Activated B cell treated with CpG ODN at 0.5 μM for 24 hours (primary cell): ENCODE measurements at places on chromosomes 4 and X. TPM values are rescaled to one million over a fixed set of nuclear protein-coding genes. Genes with fewer than 3 reads are reported as not detected.
A peak's percentile ranks its signal among the peaks of the same experiment; 100 is the strongest.

GPC3 gene
- not detected in 2 replicates for total RNA-seq

SAGE1 gene
- not detected in 2 replicates for total RNA-seq

MXRA5 gene
- total RNA-seq: not detected in 2 replicates

BDH2 gene
- 5.1 and 6.5 TPM in 2 replicates for total RNA-seq

PPP1R2C gene
- not detected in 2 replicates for total RNA-seq

KIT gene
- not detected in 2 replicates for total RNA-seq

FAM149A gene
- total RNA-seq: not detected in 2 replicates

RRH gene
- total RNA-seq: 0.59 TPM in 1 of 2 replicates, not detected in the other

FAM53A gene
- total RNA-seq: 0.81 and 1.2 TPM in 2 replicates

SPANXN5 gene
- total RNA-seq: not detected in 2 replicates

HSFX1 gene
- 0.93 and 1.1 TPM in 2 replicates for total RNA-seq

SOD3 gene
- total RNA-seq: not detected in 2 replicates

HS6ST2 gene
- not detected in 2 replicates for total RNA-seq

MXD4 gene
- total RNA-seq: 28.7 and 36.7 TPM in 2 replicates

XK gene
- 0.11 and 0.24 TPM in 2 replicates for total RNA-seq

AFP gene
- total RNA-seq: not detected in 2 replicates

MAGEA1 gene
- total RNA-seq: not detected in 2 replicates

TCP11X2 gene
- total RNA-seq: not detected in 2 replicates

KLHL4 gene
- not detected in 2 replicates for total RNA-seq

ESX1 gene
- total RNA-seq: not detected in 2 replicates

- no peak for DNase-seq
Observed at GRCh38 chrX:27675493-27675892, 85.3 kb downstream of the DCAF8L2 start.

DNA sequence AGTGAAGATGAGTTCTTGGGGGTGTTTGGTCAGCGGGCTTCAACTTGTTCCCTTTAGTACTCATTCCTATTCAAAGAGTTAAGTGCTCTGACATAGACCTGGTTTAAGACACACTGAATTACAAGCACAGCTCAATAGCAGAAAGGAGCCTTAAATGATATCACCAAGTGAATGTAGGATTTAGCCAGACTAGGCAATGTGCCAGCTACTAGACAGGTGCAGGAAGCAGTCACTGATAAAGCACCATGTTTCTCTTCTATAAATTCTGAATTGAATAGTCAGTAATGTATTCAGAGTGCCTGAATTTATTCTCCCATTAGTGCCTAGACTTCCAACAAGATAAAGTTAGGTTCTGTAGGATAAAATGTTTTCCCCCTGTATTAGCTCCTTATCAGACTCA, 63.6 kb downstream of the ASB9 start:
- no peak for DNase-seq

GRCh38 chrX:152950786-152951185, 43.1 kb downstream of the PNMA5 start:
- DNase-seq: no peak

DNA sequence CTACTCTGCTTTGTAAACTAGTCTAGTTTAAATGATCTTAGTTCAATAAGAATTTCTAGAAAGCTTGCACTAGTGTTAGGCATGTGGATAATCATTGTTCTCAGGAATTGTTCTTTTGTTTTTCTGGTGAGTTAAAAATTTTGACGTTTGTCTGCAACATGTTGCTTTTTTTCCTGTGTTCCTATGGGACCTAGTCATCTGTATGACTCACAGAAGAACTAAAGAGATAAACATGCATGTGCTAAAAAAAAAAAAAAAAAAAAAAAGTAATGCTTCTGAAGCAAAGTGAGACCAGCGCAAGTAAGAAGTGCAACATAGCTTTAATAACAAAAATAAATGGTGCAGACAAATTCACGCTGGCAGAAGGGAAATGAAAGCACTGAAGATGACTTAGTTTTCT, 471.2 kb downstream of the IQCM start:
- DNase-seq: no peak

- no peak for DNase-seq
Observed at GRCh38 chrX:43953218-43953617, 20.0 kb downstream of the NDP start.

- DNase-seq: no peak
Observed at GRCh38 chr4:82753238-82753637, 45.4 kb downstream of the SCD5 start.

- no peak for DNase-seq
Observed at GRCh38 chrX:103846386-103846785, 14.3 kb upstream of the RAB9B start.

- no peak for DNase-seq
Observed at GRCh38 chrX:135433531-135434257, 11.9 kb downstream of the SMIM10L2A start.

DNA sequence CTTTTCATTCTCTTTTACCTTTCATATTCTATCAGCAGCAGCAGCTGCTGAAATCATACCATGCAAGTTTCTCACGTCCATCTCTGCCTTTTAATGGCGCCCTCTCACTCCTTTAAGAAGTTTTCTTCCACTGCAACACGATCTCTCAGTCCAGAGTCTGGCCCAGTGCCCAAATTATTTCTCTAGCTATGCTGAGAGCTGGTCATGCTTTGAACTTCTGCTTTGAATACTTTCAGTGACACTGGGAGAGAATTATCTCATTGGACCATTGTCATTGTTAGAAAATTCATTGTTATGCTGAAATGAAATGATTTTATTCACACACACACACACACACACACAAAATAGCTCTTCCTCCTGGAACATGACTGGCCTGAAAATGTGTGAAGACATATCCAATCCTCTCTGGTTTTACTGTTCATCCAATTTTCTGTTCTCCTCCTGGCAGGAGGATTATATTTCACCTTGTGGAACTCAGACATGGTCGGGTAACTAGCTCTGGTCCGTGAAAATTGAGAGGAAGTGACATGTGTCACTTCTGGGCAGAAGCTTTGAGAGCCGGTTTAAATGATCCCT, 1.3 kb upstream of the PDHA1 start:
- no peak for DNase-seq

- DNase-seq: no peak
Observed at GRCh38 chr4:170052919-170053318, 26.7 kb upstream of the MFAP3L start.

GRCh38 chrX:132333351-132333750, 114.1 kb upstream of the RAP2C start:
- no peak for DNase-seq

- no peak for DNase-seq
Observed at GRCh38 chr4:39846120-39846519, 131.6 kb downstream of the PDS5A start.

GRCh38 chrX:46366381-46367207, 178.6 kb downstream of the ZNF674 start:
- no peak for DNase-seq

- DNase-seq: peak; percentile 15
Observed at GRCh38 chr4:37675587-37676290, 10.4 kb downstream of the RELL1 start.

DNA sequence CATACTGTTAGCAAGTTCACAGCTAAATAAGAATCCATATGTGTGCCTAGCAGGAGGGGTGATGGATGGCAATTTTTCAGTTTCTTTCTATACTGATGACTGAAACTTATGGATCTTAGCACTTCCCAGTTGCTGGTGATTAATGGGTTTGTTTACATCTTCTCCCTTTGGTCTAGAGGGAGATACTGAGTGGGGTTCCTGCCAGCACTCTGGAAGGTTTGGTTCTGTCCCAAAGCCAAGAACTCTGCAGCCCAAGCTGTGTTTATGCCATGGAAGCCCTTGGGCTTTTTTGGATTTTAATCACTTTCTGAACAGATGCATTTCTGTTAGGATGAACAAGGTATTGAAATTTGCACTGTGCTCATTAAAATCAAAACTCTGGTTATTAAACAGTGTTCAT, 43.5 kb downstream of the DDIT4L start:
- DNase-seq: no peak

- no peak for DNase-seq
Observed at GRCh38 chr4:169957785-169958184, 68.4 kb downstream of the MFAP3L start.

GRCh38 chrX:74680836-74681235, 66.4 kb upstream of the RLIM start:
- no peak for DNase-seq

DNA sequence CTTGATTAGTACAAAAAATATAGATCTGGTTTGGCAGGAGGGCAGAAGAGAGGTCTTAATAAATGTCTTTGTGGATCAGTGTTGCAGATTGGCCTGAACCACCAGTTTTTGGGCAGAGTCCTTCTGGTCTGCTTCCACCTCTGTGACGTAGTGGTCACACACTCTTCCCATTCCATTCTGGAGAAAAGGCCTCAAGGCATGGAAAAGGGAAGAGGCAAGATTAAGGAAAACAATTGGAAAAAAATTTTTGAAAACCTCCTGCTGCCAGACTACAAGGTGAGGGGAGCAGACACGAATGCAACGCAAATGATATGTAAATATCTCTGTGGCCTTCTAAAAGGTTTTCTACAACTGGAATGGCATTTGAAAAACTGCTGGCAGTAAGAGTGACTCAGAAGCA, 24.3 kb upstream of the FAM47C start:
- no peak for DNase-seq

DNA sequence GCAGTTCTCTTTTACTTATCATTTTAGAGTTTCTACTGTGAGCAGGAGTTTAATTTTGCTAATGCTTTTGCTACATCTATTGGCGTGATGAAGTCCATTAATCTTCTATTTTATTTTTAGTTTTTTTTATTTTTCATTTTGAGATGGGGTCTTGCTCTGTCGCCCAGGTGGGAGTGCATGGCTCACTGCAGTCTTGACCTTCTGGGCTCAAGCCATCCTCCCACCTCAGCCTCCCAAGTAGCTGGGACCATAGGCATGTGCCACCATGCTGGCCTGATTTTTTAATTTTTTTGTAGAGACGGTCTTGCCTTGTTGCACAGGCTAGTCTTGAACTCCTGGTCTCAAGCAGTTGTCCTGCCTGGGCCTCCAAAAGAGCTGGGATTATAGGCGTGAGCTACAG, 9.4 kb downstream of the ZFX start:
- DNase-seq: no peak
